Smooth muscle cell of the coronary artery (primary cell): ENCODE measurements at places on chromosomes 16 and 17. TPM values are rescaled to one million over a fixed set of nuclear protein-coding genes. Genes with fewer than 3 reads are reported as not detected.

The RPH3AL gene
- 0.53 and 0.70 TPM in 2 replicates for total RNA-seq

The TP53TG3C gene
- not detected in 2 replicates for total RNA-seq

The AANAT gene
- total RNA-seq = not detected in 2 replicates

The NEURL4 gene
- 16.8 and 28.4 TPM in 2 replicates for total RNA-seq

The CCDC154 gene
- 0.08 and 0.70 TPM in 2 replicates for total RNA-seq

The SLC5A10 gene
- under 0.01 and 0.47 TPM in 2 replicates for total RNA-seq

The SMARCE1 gene
- 68.1 and 78.9 TPM in 2 replicates for total RNA-seq

The HSDL1 gene
- total RNA-seq = 16.5 and 20.6 TPM in 2 replicates

The ORC6 gene
- total RNA-seq = 0.94 and 4.4 TPM in 2 replicates

The PRSS27 gene
- total RNA-seq = 0.23 and 0.70 TPM in 2 replicates

The CES3 gene
- under 0.01 and 0.38 TPM in 2 replicates for total RNA-seq

The ASGR2 gene
- total RNA-seq = not detected in 2 replicates

The WFDC1 gene
- total RNA-seq = 0.45 and 0.47 TPM in 2 replicates

The KRTAP4-3 gene
- total RNA-seq = not detected in 2 replicates

The TAOK2 gene
- 36.0 and 45.1 TPM in 2 replicates for total RNA-seq

The KRT40 gene
- not detected in 2 replicates for total RNA-seq

The GRIN2C gene
- 0.15 and 0.23 TPM in 2 replicates for total RNA-seq

The GUCY2D gene
- total RNA-seq = not detected in 2 replicates

The KLHL10 gene
- total RNA-seq = 0.08 and 0.12 TPM in 2 replicates

The PARD6A gene
- total RNA-seq = 0.60 and 1.1 TPM in 2 replicates

The NPIPA8 gene
- not detected in 2 replicates for total RNA-seq

The IFT20 gene
- total RNA-seq = 63.4 and 77.0 TPM in 2 replicates

The KRTAP2-2 gene
- total RNA-seq = not detected in 2 replicates

The DOC2A gene
- total RNA-seq = 0.08 and 0.23 TPM in 2 replicates

The MMP15 gene
- total RNA-seq = 1.7 and 3.2 TPM in 2 replicates

The SMIM36 gene
- not detected in 2 replicates for total RNA-seq

The GAS2L2 gene
- 0.08 TPM in 1 of 2 replicates, not detected in the other for total RNA-seq

The CCL7 gene
- 0.70 TPM in 1 of 2 replicates, not detected in the other for total RNA-seq

The MAF gene
- 0.30 and 18.4 TPM in 2 replicates for total RNA-seq

The OSGIN1 gene
- 0.59 and 1.6 TPM in 2 replicates for total RNA-seq

The YPEL3 gene
- 8.1 and 11.5 TPM in 2 replicates for total RNA-seq

The MT1F gene
- 1.2 TPM in 1 of 2 replicates, not detected in the other for total RNA-seq

The SBK1 gene
- total RNA-seq = under 0.01 TPM in 1 of 2 replicates, not detected in the other

The ELMO3 gene
- 0.12 and 0.45 TPM in 2 replicates for total RNA-seq

The LAT gene
- total RNA-seq = 0.23 and 0.47 TPM in 2 replicates

The CDH11 gene
- 983 and 1,255 TPM in 2 replicates for total RNA-seq

The BRIP1 gene
- 1.1 and 3.5 TPM in 2 replicates for total RNA-seq
